ENCODE measurements at places on chromosomes 4 and X.

GRCh38 chrX:118474586-118474985 is 21.0 kb upstream of the DOCK11 start:
- no peak overlapping the region for H3K27ac ChIP-seq
- H3K4me3 ChIP-seq: no peak overlapping the region
- no peaks in the 10 kb centered on the region for H3K36me3 ChIP-seq
- no peaks in the 10 kb centered on the region for H3K27me3 ChIP-seq

DNA sequence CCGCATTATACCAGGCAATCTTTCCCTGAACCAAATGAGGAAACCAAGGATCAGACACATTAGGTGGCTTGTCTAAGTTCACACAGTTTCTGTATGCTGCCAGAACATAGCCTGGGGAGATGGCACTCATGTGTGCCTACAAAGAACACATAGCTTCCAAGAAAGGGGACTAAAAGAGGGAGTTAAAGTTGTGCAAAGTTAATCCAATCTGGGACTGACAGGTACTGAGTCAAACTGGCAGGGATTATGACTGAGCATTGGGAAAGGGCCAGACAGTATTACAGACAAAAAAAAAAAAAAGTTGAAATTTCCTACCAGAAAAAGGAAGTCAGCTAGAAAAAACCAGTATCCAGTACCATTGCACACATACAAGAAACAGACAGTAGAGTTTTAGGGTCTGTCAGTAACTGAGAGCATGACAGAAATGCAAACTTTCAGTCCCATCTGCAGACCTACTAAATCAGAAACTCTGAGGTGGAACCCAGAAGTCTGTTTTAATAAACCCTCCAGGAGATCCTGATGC is 37.2 kb downstream of the ADAMTS3 start:
- no peak overlapping the region for H3K4me3 ChIP-seq
- H3K27me3 ChIP-seq: no peaks in the 10 kb centered on the region
- DNase-seq: no peak
- no peaks in the 10 kb centered on the region for H3K4me1 ChIP-seq

DNA sequence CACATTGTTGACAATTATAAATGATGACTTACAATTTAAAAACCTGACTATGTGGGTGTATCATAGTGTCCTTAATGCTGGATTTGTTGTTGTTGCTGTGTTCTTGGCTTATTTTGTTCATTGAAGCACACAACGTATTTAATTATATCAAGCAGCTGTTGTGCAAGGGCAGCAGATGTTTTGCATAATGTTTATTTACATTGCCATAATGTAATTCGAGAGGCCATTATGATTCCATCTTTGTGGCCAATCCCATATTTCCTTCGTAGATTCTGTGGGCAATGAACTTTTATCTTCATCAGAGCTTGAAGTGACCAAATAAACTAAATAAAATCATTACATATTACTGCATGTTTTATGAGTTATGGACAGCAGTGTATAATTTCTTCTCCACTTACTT is 422.6 kb upstream of the GALNTL6 start:
- peaks cover 9% of the 10 kb centered on the region for H3K4me1 ChIP-seq
- no peaks in the 10 kb centered on the region for H3K27me3 ChIP-seq
- H3K27ac ChIP-seq: no peak overlapping the region

DNA sequence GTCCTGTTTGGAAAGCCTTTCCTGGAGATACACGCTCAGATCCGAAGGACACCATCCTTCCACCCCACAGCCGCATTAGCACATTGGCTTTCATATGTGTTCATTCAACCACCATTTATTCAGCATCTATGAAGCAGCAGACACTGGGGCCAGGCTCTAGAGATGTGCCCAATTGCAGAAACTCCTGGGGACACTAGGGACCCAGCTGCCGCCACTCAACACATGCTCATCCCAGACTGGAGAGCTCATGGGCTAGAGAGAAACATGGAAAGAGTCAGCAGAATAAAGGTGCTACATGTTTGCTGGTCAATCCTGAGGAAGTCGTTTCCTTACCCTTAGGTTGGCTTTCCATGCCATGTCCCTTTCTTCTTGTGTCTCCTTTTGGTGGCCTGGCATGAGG is 7.6 kb downstream of the CTAG1A start:
- H3K4me1 ChIP-seq: no peaks in the 10 kb centered on the region
- peaks cover 2% of the 10 kb centered on the region for H3K27me3 ChIP-seq
- peaks cover 4% of the 10 kb centered on the region for H3K36me3 ChIP-seq
- H3K27ac ChIP-seq: no peak overlapping the region
- H3K4me3 ChIP-seq: no peak overlapping the region
- DNase-seq: no peak

GRCh38 chr4:152605641-152606335 is 69.9 kb upstream of the FBXW7 start:
- H3K27ac ChIP-seq: peak overlapping the region; percentile 94
- H3K27me3 ChIP-seq: peaks cover 2% of the 10 kb centered on the region
- no peaks in the 10 kb centered on the region for H3K36me3 ChIP-seq
- peak; percentile 28 for DNase-seq

DNA sequence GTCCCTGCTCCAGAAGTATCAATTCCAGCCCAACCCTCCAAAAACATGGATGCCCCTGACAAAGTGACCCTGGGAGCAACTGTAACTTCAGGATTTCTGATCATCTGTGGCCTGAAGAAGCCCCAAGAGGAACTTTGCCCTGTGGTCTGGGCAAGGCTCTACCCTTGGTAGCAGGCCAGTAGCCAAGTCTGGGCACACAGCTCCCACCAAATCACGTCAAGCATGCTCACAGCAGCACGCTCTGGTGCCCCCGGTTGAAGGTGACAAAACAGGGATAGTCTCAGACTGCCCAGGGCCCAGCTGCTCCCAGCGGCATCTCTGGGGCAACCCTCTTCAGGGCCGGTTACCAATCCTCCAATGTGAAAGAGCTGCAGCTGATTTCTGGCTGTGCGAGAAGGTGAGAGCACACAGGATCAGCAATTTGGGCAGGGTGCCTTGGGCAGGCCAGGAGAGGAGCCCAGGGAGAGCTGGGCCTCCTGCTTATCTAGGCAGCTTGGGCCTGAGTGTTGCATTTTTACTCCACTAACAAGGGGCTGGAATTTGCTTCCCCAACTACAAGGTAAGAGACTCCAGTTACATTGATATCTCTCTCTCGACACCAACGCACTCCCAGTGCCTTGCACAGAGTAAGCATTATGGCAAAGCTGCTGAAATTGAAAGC is 418.1 kb downstream of the BCOR start:
- no peaks in the 10 kb centered on the region for H3K36me3 ChIP-seq
- H3K4me3 ChIP-seq: no peak overlapping the region
- no peaks in the 10 kb centered on the region for H3K27me3 ChIP-seq
- no peak for DNase-seq
- H3K4me1 ChIP-seq: no peaks in the 10 kb centered on the region
- H3K27ac ChIP-seq: no peak overlapping the region

DNA sequence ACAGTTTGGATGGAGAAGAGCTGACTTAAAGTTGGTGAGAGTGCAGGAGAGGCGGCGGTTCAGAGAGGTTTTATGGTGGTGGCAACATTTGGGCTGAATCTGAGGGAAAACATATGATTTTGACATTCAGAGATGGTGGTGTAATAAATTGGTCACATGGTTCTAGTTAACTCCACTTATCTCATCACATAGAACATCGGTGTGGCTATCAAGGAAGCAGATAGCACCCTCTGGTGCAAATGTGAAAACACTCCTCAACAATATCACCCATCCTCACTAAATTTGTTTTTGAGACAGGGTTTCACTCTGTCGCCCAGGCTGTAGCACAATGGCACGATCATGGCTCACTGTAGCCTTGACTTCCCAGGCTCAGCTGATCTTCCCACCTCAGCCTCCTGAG is 28.8 kb downstream of the SUPT20HL2 start:
- no peak for DNase-seq
- H3K27ac ChIP-seq: no peak overlapping the region
- no peak overlapping the region for H3K4me3 ChIP-seq
- H3K27me3 ChIP-seq: no peaks in the 10 kb centered on the region
- no peaks in the 10 kb centered on the region for H3K36me3 ChIP-seq

DNA sequence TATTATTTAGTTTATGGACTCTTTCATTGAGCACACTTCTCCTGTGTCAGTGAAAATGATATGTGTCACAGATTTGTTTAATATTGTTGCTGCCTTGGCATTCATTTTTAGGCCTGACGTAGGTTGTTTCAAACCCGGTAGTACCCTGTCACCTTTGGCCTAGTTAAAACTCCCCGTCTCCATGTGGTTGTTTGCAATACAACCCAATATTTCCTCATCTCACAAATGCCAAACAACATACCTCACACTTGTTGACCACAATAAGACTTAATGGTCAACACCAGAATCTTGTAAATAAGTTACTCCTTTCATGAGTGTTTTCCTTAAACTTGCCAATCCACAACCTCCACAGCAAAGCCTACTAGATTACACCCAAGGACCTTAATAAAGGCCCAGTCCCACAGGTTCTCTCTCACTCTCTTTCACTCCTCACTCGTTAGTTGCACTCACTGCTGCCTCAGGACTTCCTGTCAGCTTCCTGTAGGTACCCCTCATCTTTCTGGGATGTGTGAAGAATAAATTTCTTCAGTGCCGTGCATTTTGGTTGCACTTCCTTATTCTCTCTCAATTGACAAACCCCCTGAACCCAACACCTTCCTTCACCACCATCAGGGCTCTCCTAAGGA is 31.3 kb downstream of the IL13RA2 start:
- no peaks in the 10 kb centered on the region for H3K36me3 ChIP-seq
- no peak for DNase-seq
- H3K4me1 ChIP-seq: no peaks in the 10 kb centered on the region
- no peaks in the 10 kb centered on the region for H3K27me3 ChIP-seq

Data from glutamatergic neuron (in vitro differentiated cells).